Activated naive CD4-positive, alpha-beta T cell treated with anti-CD3 and anti-CD28 coated beads, Interleukin-2, amount 10 ng/mL, durations not matched to agents 5 hours and 36 hours (primary cell): ENCODE measurements at places on chromosomes 7 and 10. TPM values are rescaled to one million over a fixed set of nuclear protein-coding genes. Genes with fewer than 3 reads are reported as not detected.

CREB5 gene
- total RNA-seq, result not detected

SYT15B gene
- total RNA-seq, result 0.19 TPM

ENKUR gene
- not detected for total RNA-seq

AKR1E2 gene
- total RNA-seq, result 6.1 TPM

TMEM176A gene
- not detected for total RNA-seq

NUB1 gene
- total RNA-seq, result 64.7 TPM

NCF1 gene
- total RNA-seq, result 4.2 TPM

HABP2 gene
- total RNA-seq, result not detected
